GM10248 (cell line): ENCODE measurements at places on chromosomes 16 and 17.
A peak's percentile ranks its signal among the peaks of the same experiment; 100 is the strongest.

DNA sequence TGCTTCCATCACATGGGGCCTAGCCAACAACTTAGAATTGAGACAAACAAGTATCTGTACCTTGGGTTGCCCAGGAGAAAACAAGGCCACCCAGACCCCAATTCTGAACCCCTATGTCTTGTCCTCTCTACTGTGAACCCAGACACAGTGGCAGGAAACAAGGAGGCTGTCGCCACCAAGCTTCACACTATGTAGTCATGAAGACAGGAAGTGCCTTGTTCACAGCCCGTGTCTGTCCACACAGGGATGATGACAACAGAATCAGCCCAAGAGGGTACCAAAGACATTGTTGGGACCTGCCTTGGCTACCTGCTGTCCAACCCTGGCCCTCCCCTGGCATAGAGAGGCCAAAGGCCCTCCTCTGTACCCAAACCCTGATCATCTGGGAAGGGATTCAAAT, 84.8 kb downstream of the CDYL2 start:
- no peak for DNase-seq

DNA sequence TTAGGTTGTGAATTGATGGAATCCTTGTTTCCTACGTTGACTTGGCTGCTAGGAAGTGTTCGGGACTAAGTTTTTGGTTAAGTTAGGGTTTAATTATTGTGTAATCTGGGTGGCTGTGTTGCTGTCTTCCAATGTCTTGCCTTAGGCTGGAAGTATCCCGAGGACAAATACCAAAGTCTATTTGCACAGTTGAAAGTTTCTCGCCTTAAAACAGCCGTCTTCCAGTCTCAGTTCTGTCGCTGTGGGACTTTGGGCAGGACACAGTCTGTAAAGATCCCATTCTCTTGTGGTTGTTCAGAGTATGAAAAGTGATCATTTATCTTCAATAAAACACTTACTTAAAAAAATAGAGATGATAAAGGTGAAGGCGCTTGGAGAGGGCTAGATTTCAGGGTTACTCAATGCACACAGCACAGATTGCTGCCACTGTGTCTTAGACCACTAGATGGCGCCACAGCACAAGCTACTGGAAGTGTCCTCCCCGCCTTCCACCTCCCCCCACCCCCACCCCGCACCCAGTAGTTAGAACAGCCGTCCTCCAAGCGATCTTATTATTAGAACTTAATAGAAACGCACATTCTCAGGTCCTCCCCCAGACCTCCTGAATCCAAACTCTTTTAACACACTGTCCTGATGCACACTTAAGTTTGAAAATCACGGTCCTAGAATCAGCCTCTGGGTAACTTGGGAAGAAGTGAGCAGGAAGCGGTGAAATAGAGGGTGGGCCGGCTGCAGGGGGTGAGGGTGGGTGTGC, 45.8 kb downstream of the AKAP1 start:
- DNase-seq = peak; percentile 90

DNA sequence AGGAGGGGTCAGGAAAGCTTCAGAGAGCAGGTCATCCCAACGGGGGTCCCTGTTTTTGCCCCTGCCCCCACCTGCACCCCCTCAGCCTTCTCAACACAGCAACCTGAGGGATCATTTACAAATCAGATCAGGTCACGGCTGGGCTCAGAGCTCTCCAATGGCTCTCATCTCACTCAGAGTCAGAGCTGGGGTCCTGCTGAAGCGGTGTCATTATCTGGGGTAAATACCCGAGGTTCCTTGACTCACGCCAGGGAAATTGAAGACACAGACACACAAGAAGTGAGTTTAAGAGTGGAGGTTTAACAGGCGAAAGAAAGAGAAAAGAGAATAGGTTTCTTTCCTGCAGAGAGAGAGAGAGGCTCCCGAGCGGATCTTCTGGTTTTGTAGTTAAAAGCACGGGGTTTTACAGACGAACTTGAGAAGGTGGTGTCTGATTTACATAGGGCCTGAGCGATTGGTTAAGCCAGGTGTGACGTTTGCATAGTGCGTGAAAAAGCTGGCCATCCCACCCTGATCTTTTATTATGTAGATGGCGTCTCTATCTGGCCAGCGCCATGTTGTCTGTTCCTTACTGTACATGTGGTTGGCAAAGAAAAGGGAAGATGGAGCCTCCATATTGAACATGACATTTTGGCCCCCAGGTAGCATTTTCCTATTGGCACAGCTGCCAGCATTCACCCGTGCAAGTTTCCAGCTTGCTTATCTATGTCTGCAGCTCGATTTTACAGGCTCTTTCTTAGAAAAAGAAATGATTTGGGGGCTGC, 51.4 kb downstream of the WSB1 start:
- DNase-seq = no peak

- no peak for DNase-seq
Observed at GRCh38 chr17:47295037-47295873, 28.5 kb upstream of the EFCAB13 start.

- DNase-seq = no peak
Observed at GRCh38 chr16:2292221-2292620, 24.3 kb upstream of the RNPS1 start.

DNA sequence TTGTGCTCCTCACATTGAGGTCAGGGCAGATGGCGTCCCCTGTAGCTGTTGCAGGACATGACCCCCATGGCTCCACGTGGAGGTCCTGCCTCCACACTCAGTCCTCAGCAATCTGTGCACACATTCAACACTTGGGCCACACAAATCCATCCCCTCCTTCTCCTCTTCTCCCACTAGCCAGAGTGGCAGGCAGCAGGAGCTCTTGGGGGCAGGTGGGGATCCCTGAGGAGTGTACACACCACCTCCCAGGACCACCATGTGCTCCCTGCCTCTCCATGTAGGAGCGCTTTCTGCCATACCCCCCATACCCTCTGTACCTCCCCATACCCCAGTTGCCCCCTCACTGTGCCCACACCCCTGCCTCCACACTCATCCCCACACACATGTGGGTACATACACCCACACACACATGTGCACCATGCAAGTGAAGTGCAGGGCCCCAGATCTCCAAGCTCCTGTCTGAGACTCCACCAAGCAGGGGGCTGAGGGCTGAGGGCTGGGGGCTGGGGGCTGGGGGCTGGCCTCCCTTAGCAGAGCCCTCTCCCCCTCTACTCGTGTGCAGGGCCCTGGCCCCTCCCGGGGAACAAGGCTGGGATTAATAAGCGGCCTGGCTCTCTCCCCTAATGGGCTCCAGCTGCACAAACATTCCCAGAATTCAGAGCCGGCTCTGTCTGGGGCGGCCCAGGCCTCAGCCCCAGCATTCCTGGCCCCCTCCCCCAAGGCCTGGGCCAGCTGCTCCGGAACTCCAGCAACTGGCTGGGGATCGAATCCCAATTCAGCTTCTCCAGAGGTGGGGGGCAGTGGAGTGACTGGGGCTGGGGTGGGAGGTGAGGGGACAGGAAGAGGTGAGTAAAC, 48.2 kb upstream of the MEIOC start:
- no peak for DNase-seq

DNA sequence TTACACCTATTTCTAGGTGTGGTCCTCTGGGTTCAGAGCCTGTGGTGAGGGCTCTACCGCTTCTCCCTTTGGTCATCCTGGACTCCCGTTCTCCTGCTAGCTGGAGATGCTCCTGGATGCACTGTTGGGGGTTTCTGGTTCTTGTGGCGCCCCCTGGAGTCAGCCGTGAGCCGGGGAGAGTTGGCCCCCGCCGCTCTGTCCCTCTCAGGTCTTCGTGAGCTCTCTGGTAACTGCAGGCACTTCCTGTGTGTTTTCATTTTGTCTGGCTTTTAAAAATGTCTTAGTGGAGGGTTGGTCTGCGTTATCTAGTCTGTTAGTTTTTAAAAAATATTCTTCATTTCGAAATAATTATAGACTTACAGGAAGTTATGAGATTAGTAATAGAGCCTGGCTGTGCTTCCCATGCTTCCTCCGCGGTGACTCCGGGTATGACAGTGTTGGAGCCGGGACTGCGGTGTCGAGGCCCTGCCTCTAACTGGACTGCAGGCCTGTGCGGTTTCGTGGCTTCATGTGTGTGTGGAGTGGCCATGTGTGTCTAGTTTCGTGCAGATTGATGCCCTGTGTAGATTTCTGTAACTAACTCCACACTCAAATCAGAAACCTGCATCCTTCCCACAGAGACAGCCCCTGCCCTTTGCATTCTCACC, 78.0 kb upstream of the ZNF750 start:
- no peak for DNase-seq

- peak; percentile 75 for DNase-seq
Observed at GRCh38 chr16:54193665-54194333, 92.8 kb downstream of the IRX3 start.
